ENCODE measurements at places on chromosomes 11 and 22. TPM values are rescaled to one million over a fixed set of nuclear protein-coding genes. Genes with fewer than 3 reads are reported as not detected.

Gene SAA1
- not detected for total RNA-seq

DNA sequence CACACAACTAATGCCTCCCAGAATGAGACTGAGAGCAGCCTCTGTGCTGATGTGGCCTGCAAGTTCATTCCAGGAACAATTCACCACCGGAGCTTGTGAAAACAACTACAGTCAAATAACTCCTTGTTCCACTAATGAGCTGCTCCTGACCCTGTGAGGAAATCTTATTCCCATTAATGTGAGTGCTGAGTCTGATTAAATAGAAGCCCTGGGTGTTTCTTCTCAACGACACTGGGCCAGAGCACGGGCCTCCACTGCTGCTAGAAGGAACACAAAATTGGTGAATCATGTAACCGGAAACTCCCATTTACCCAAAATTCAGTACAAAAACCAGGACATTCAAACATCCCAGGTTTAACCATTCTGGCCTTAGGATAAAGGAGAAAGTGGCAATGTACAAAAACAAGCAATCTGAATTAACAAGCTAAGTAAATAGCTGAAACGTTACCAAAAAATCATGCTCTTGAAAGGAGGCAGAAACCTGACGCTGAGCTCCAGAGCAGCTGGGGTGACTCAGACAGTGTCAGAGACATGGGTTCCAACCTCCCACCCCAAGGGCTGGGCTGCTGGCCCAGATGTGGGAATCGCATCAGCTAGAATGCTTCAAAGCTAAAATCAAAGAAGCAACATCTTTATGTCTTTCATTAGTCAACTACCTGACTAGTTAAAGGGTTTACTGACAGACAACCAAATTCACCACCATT is 26.7 kb downstream of the SERGEF start:
- no peak overlapping the region for H3K4me3 ChIP-seq
- DNase-seq, result no peak
- no peaks in the 10 kb centered on the region for H3K27me3 ChIP-seq
- H3K36me3 ChIP-seq, result peaks cover 54% of the 10 kb centered on the region

- no peak for DNase-seq
- no peaks in the 10 kb centered on the region for H3K4me1 ChIP-seq
- no peaks in the 10 kb centered on the region for H3K27me3 ChIP-seq
- no peak overlapping the region for H3K4me3 ChIP-seq
Observed at GRCh38 chr22:33006220-33006954, 51.8 kb downstream of the SYN3 start.

Gene OR52H1
- 0.22 TPM for total RNA-seq

DNA sequence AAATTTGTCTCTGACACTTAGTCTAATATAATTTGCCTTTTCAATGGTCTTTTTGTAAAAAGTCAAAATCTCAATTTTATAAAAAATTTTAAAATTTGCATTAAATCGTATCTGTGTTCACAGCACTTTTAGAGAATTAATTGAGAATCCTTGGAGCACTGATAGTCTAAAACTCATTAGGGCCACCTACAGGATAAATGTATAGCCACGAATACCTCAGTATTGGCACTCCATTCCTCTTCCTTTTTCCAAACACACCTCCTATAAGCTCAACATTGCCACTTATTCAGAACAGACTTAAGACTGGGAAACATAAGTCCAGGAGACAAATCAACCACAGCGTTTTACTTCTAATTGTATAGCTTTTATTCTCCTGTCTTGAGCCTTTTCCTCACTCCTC is 776.0 kb upstream of the ARHGAP42 start:
- H3K4me1 ChIP-seq, result no peaks in the 10 kb centered on the region
- H3K27me3 ChIP-seq, result no peaks in the 10 kb centered on the region

Gene ARHGAP8
- total RNA-seq, result 6.3 TPM

DNA sequence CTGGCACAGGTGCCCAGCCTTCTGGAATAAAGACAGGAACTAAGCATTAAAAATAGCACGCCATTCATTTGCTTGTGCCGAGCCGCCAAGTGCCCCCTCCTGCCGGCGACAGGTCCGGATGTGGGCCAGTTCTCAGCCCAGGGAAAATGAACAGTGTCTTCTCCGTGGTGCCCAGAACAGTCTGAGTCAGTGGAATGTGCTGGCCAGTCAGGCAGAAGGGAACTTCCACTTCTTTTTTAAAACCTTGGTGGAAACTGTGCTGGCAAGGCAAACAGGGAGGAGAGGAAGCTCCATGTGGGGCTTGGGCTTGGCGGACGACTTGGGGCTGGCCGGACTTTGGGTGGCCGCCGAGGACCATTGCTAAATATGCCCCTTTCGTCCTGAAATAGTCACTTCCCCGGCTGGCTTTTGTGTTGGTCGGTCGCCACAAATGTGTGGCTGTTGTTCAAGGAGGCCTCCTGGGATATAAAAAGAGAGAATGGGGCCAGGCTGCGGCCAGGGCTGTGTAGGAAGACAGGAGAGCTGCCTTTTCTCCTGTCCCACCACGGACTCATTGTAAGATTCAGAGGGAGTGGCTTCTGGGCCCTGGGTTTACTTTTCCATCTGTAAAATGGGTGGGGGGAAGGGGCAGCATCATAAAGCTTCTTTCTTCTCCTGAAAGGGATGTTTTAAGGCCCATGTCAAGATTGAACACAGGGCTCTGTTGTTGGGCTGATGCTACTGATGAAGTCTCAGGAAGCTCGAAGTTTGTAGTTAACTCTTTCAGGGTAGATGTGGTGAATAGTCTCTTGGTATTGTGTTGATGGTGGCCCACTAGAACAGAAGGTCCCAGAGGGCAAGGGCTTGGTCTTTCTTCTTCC is 101.0 kb downstream of the PTPRJ start:
- no peaks in the 10 kb centered on the region for H3K27me3 ChIP-seq
- no peak overlapping the region for H3K4me3 ChIP-seq
- peak; percentile 65 for DNase-seq
- H3K27ac ChIP-seq, result no peak overlapping the region
- H3K36me3 ChIP-seq, result peaks cover 3% of the 10 kb centered on the region
- peaks cover 32% of the 10 kb centered on the region for H3K4me1 ChIP-seq

DNA sequence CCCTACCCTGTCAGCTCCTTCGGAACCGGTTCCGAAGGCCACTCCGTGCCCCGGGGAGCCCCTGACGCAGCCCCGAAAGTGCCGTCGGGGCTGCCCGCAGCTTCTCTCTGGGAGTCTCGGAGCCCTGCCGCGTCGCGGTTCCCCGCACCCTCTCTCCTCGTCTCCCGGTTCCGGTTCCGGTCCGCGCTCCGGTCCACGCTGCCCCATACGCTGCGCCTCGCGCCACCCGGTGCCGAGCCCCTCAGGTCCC is 618 bp downstream of the MTA2 start:
- H3K4me1 ChIP-seq, result peaks cover 49% of the 10 kb centered on the region
- peaks cover 57% of the 10 kb centered on the region for H3K36me3 ChIP-seq
- peak overlapping the region; percentile 100 for H3K4me3 ChIP-seq
- peak; percentile 61 for DNase-seq
- peak overlapping the region; percentile 94 for H3K27ac ChIP-seq

- H3K4me3 ChIP-seq, result no peak overlapping the region
- no peak overlapping the region for H3K27ac ChIP-seq
- H3K27me3 ChIP-seq, result no peaks in the 10 kb centered on the region
- no peaks in the 10 kb centered on the region for H3K4me1 ChIP-seq
- DNase-seq, result no peak
- no peaks in the 10 kb centered on the region for H3K36me3 ChIP-seq
Observed at GRCh38 chr11:24348908-24349307, 147.9 kb upstream of the LUZP2 start.

DNA sequence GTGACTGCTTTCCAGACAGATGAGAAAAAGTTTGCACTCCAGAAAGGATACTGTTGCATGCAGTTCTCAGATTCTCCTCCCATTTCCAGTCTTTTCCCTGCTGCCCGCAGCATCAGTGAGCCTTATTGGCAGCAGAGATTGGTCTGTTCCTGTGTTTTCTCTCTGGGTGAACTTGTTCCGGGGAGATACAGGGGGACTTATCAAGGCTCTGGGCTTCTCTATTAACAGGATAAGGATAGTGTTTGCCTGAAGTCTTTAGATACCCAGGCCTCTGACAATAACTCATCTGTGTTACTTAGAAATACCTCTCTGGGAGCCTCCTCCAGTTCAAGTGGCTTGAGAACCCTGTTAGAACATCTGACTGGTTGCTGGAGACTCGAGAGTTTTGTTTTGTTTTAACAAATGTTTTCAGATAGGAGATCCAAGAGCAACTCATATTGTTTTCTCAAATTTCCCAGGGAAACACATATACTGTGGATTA is 154.7 kb downstream of the BLID start:
- DNase-seq, result no peak
- no peak overlapping the region for H3K27ac ChIP-seq
- no peaks in the 10 kb centered on the region for H3K4me1 ChIP-seq
- H3K36me3 ChIP-seq, result no peaks in the 10 kb centered on the region
- H3K4me3 ChIP-seq, result no peak overlapping the region

Gene CRY2
- 248 TPM for total RNA-seq

- H3K4me1 ChIP-seq, result no peaks in the 10 kb centered on the region
- DNase-seq, result no peak
- no peak overlapping the region for H3K27ac ChIP-seq
Observed at GRCh38 chr11:86175626-86176025, 68.9 kb upstream of the EED start.

DNA sequence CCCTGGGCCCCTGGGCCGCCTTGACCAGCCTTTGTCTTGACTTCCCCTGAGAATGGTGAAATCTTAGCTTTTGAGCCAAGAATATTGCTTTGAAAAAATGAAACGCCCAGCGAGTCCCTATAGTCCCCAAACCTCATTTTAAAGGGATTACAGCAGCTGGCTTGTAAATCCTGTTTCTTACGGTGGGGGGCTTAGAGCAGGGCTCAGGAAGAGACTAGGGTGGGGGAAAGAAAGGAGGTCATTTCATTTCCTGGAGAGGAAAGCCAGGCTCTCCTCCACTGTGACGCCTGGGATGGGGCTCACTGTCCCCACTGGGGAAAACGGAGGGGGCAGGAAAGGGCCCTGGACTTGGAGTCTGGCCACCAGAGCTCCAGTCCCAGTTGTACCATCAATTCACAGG is 72.2 kb upstream of the ALX4 start:
- no peaks in the 10 kb centered on the region for H3K36me3 ChIP-seq
- DNase-seq, result no peak
- H3K27ac ChIP-seq, result no peak overlapping the region
- H3K27me3 ChIP-seq, result peaks cover 24% of the 10 kb centered on the region
- no peaks in the 10 kb centered on the region for H3K4me1 ChIP-seq

Gene IGLL1
- total RNA-seq, result not detected

DNA sequence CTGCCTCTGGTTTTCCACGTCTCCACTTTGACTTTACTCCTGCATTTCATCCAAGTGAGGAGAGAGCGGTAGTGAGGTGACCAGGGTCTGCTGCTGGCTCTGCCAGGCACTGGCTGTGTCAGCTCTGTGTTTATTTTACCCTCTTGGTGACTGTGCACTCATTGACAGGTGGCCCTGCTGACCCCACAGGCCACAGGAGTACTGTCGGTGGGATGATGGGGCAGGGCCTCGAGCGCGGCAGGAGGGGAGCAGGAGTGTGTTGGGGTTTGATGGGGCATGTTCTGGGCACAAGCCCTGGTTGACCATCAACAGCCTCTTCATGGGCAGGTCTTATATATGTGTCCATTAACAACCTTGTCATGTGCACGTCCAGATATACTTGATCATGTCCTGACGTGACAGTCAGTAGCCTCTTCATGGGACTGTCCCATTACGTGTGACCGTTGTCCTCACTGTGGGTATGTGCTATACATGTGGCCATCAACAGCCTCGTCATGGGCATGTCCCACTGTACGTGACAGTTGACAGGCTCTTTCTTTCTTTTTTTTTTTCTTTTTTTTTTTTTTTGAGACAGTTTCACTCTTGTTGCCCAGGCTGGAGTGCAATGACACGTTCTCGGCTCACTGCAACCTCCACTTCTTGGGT is 31.4 kb upstream of the ACR start:
- no peak for DNase-seq
- H3K36me3 ChIP-seq, result no peaks in the 10 kb centered on the region
- H3K4me1 ChIP-seq, result peaks cover 9% of the 10 kb centered on the region
- H3K27me3 ChIP-seq, result no peaks in the 10 kb centered on the region
- no peak overlapping the region for H3K4me3 ChIP-seq

DNA sequence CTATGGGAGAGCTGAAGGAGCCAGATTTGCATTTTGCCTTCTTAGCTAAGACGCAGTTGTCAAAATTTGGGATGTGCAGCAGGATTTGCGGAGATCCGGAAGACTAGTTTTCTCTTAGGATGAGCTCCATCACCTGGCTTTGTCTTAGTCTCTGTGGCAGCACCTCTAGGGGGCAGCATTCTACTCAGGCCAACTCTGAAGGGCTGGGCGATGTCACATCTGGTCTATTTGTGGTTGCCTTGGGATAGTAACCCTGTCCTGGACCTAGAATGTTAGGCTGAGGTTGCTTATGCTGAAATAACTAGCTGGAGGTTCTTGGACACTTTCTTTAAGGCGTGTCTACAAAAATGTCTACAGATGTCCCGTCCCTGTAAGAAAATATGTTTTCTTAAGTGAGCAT is 116.2 kb downstream of the FAT3 start:
- no peaks in the 10 kb centered on the region for H3K4me1 ChIP-seq
- no peaks in the 10 kb centered on the region for H3K27me3 ChIP-seq
- no peaks in the 10 kb centered on the region for H3K36me3 ChIP-seq
- H3K4me3 ChIP-seq, result no peak overlapping the region
- no peak overlapping the region for H3K27ac ChIP-seq
- no peak for DNase-seq

GRCh38 chr22:30314915-30315314 is 11.8 kb downstream of the TBC1D10A start:
- H3K36me3 ChIP-seq, result peaks cover 35% of the 10 kb centered on the region
- DNase-seq, result peak; percentile 79
- H3K27me3 ChIP-seq, result no peaks in the 10 kb centered on the region
- no peak overlapping the region for H3K4me3 ChIP-seq

Gene BDNF
- total RNA-seq, result not detected

Gene ACRV1
- not detected for total RNA-seq

GRCh38 chr11:130112071-130112830 is 42.6 kb downstream of the APLP2 start:
- DNase-seq, result no peak
- H3K36me3 ChIP-seq, result peaks cover 24% of the 10 kb centered on the region
- H3K27me3 ChIP-seq, result no peaks in the 10 kb centered on the region
- no peak overlapping the region for H3K4me3 ChIP-seq
- no peak overlapping the region for H3K27ac ChIP-seq
- H3K4me1 ChIP-seq, result no peaks in the 10 kb centered on the region

DNA sequence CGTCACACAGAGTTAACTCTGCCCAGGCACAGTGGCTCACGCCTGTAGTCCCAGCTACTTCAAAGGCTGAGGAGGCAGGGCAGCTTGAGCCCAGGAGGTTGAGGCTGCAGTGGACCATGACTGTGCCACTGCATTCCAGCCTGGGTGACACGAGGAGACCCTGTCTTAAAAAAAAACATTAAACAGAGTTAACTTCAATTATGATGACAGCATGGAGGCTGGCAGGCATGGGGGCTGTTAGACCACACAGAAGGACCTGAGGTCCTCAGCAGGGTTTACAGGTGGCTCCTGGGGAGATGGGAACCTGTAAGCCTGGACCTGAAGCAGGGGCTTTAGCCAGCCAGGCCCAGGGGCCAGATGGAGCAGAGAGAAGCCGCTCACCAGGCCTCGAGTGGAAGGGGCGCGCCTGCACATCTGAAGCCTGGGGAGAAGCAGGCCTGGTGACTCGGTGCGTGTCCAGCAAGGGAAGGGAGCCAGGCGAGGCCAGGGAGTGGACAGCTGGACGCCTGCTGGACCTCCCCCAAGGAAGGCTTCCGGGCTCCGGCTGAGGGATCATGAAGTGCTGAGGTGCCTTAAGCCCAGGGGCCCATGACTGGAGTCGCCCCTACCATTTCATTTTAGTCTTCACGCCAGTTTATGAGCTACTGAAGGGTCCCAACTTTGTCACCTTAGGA is 25.3 kb downstream of the RPUSD4 start:
- H3K4me1 ChIP-seq, result peaks cover 2% of the 10 kb centered on the region
- no peak overlapping the region for H3K27ac ChIP-seq
- no peaks in the 10 kb centered on the region for H3K27me3 ChIP-seq
- peaks cover 15% of the 10 kb centered on the region for H3K36me3 ChIP-seq

Gene SLC29A2
- total RNA-seq, result 9.7 TPM

Gene ASCL2
- not detected for total RNA-seq
